Suppressor macrophage treated with lipopolysaccharide for 4 hours (primary cell): ENCODE measurements at places on chromosomes 5 and 9.

DNA sequence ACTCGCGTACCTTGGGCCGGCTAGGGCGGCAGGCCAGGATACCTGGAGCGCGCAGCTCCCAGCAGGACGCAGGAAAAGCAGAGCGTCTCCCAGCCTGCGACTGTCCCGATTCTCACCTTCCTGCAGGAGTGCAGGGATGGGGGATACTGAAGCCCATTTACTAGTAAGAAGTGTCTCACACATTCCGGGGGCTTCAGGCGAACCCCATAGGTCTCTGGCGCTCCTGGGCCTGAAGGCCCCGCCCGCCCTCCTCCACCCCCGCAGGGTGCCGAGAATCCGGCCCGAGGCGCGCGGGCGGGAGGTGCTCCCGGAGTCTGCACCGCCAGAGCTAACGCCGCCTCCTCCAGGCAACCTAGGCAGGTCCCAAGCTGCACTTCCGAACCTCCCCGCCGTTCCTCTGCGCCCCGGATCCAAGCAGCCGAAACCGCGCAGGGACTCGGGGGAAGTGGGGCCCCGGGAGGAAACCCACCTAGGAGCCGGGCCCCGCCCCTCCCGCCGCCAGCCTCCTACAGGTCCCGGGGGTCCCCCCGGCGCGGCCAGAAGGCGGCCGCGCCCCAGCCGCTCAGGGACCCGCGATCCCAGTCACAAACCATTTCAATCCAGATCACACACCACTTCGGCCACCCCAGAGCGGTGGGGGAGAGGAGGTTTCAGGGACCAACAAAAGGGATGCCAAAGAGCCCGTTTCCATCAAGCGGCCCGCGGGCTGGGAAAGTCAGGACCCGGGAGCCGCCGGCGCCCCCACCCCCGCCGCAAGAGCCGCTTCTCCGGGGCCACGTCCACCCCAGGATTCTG lies 1.2 kb downstream of the ROR2 start:
- DNase-seq = no peak

- DNase-seq = peak; percentile 35
Measured at GRCh38 chr5:141623611-141624010, 4.8 kb upstream of the DIAPH1 start.

DNA sequence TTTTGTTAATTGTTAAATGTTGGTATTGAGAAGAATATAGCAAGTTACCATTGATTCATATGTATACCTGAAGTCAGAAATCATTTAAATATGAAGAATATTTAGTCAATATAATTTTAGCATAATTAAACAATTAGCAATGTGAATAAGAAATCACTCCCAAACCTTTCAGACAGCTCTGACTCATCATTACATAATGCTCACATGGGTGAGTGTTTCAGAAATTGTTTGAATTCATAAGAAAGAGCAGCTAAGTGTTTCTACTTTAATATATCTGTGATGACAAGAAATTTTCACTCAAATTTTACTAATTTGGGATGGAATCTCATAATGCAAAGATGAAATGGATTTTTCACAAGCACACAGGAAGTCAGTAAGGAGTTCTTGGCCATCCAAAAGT lies 42.0 kb upstream of the CDC42SE2 start:
- peak; percentile 58 for DNase-seq

- DNase-seq = no peak
Measured at GRCh38 chr9:77463151-77463550, 185.0 kb downstream of the GNA14 start.

DNA sequence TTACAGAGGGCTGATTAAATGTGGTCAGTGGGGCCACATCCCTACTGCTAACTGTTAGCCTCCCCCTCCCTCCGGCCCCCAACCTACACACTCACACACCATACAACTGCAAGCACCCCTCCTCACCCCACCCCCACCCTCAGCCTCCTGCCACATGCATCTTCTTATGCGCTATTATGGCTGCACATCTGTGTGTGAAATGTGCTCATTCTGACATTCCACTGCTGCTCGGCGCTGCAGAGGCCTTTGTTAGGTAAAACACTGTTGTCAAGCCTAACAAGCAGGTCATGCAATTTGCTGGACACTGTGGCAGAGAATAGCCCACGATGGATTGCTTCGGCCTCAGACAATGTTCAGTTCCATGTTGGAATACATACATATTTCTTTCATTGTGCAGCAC lies 173.6 kb downstream of the NR2F1-AS1 start:
- DNase-seq = no peak

DNA sequence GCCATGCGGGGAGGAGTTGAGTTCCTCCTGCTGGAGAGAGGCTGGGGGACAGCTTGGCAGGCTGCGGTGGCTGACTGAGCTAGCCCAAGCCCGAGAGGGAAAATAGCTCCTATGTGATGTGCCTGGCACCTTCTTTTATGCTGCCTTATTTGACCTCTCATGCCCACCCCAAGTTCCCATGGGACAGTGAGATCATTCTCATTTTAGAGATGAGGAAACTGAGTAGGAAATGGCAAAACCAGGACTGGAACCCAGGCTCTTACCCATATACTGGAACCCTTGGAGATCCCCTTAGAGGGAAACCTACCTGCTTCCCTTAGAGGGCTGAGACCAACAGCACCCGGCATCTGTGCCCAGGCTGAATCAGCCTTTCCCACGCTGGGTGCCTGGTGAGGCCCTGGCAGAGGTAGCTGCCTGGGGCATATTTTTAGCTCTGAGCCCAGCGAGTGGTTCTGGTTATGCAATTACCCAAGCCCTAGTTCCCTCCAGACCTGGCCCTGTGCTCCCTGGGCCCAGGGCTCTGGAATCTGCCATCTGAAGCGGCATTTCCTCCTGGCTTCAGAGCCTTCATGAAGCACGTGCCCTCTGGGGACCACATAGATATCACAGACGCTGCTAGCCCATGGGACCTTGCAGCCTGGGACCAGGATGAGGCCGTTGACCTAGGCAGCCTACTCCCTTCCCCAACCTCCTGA lies 23.6 kb downstream of the COL27A1 start:
- no peak for DNase-seq

DNA sequence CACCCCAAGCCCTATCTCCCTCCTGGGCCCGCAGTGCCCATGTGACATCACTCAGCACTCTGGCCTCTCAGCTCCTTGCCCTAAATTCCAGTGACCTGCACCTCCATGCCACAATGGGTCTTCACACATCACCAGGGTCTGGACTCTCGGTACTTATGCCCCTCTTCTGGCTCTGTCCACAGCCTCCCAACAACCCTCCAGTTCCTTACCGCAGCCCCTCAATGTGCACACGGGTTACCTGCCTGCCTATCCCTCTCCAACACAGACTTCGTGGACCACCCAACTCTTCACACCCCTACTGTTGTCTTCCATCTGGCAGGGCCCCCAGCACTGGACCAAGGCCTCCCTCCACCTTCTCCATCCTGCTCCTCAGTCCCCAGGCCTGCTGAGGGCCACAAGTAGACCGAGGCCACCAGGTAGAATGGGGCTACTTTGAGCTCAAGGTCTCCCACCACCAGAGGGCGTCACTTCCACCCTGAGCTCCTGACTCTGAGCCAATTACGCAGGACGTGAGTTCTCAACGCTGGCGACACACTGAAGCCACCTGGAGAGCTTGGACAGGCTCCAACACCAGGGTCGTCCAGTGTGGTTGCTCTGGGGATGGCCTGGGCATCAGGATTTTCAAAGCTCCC lies 172.1 kb downstream of the GABBR2 start:
- peak; percentile 75 for DNase-seq

GRCh38 chr9:134778841-134779411 lies 101.7 kb upstream of the FCN2 start:
- DNase-seq = peak; percentile 54

- no peak for DNase-seq
Measured at GRCh38 chr5:66830636-66831035, 234.4 kb downstream of the MAST4 start.

DNA sequence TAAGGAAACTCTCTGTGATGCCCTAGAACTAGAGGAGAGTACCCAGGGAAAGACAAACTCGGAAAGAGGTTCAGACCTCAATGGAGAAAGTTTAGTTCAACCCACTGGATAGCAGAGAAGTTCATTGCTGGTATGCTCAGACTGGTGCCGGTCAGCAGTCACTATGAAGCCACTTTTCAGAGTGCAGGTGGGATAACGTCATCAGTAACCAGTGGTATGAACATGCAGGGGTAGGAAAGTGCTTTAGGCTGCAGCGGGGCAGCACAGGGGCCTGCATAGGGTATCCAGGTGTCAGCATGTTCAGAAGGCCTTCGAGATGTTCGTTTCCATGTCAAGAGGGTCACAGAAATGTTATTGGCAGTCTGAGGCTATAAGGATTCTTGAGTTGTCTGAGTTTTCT lies 20.8 kb upstream of the ANKRD55 start:
- DNase-seq = no peak

DNA sequence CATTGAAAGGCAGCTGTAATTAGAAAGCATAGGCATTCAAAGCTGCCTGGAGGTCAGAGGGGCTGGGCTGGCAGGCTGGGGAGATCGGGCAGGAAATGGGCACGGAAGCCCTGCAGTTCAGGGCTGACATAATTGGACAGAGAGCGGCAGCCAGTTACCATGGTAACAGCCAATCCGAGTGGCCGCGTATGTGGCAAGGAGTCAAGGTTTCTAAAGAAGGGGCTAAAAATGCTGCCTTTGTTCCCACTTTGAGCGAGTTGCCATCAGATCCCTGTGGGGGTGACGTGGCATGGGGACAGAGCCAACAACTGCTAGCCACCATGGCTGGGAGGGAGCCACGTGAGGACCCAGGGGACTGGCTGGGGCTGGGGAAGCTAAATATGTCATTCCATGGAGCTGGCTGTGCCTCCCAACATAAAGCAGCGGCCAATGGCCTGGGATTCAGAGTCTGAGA lies 44.7 kb upstream of the NDFIP1 start:
- DNase-seq = peak; percentile 37

- DNase-seq = no peak
Measured at GRCh38 chr5:74517700-74518099, 122.8 kb downstream of the ENC1 start.

DNA sequence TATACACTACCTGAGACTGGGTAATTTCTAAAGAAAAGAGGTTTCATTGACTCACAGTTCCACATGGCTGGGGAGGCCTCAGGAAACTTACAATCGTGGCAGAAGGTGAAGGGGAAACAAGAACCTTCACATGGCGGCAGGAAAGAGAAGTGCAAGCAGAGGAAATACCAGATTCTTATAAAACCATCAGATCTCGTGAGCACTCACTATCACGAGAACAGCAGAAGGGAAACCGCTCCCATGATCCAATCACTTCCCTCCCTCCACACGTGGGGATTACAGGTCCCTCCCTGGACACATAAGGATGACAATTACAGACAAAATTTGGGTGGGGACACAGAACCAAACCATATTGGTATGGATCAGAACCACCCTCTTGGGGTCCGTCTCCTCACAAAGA lies 44.2 kb upstream of the SPIN1 start:
- no peak for DNase-seq

- DNase-seq = peak; percentile 7
Measured at GRCh38 chr5:27241564-27242257, 203.3 kb upstream of the CDH9 start.

GRCh38 chr9:109855540-109855939 lies 75.5 kb downstream of the PALM2AKAP2 start:
- DNase-seq = no peak

- no peak for DNase-seq
Measured at GRCh38 chr5:110853267-110853666, 114.5 kb downstream of the SLC25A46 start.

GRCh38 chr5:114473541-114473940 lies 111.7 kb downstream of the KCNN2 start:
- no peak for DNase-seq

- DNase-seq = no peak
Measured at GRCh38 chr9:133873461-133873891, 118.6 kb downstream of the VAV2 start.

- DNase-seq = no peak
Measured at GRCh38 chr5:34639852-34640626, 16.1 kb upstream of the RAI14 start.

GRCh38 chr5:120476063-120476462 lies 12.0 kb downstream of the PRR16 start:
- no peak for DNase-seq

- peak; percentile 78 for DNase-seq
Measured at GRCh38 chr5:18465833-18466681, 831.8 kb downstream of the TAF11L14 start.

DNA sequence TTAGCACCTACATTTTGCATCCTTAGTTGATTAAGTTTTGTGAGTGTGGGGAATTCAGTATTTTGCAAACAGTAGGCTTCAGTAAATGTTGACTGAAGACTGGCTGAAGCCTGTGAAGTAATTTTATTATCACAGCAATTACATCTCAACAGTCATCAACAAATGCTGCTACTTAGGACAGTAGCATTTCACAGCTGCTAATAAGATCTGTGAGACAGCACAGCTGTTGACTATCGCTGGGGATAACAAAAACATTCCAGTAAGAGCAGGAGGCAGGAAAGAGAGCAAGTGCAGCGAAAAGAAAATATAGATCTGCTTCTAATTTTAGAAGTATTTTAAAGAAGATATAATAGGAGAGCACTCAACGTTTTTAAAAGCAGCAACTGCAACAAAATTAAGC lies 117.3 kb upstream of the FGF10 start:
- DNase-seq = no peak

DNA sequence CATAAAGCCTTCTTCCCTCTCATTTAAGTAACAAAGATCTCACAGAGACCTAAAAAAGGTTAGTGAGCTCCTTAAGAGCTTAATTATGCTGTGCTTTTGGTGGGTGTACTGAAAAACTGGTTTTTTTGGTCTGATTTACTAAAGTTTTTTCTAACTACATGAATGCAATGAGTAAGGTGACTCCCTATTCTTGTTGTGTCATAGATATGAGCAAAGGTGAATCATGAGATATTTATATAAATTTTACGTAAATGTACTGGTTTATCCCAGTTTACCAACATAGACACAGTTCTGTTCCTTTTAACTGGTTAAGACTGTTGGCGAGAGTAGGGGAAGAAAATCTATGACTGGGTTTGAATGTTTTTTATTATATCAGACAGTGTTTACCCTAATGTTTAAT lies 250.5 kb downstream of the NR2F1-AS1 start:
- no peak for DNase-seq
